Subcutaneous adipose tissue (tissue), 4 donors: ENCODE measurements at places on chromosomes 1 and 21. TPM values are rescaled to one million over a fixed set of nuclear protein-coding genes. Genes with fewer than 3 reads are reported as not detected.

GPR153 gene
- total RNA-seq, result 17.8 TPM

VWA5B1 gene
- total RNA-seq, result not detected

PTCH2 gene
- 1.1 TPM for total RNA-seq

PPM1J gene
- total RNA-seq, result not detected

ITPKB gene
- total RNA-seq, result 30.6 TPM

DNAJC28 gene
- 1.3 TPM for total RNA-seq

HLX gene
- total RNA-seq, result 16.3 TPM

SPATA17 gene
- total RNA-seq, result not detected

IQGAP3 gene
- total RNA-seq, result not detected

RXRG gene
- total RNA-seq, result 0.17 TPM

RYR2 gene
- 1.4 TPM for total RNA-seq

LYPD8 gene
- total RNA-seq, result not detected

CLDN14 gene
- not detected for total RNA-seq

ILDR2 gene
- total RNA-seq, result not detected

CD1E gene
- not detected for total RNA-seq

FMO4 gene
- 20.4 TPM for total RNA-seq

PAPPA2 gene
- total RNA-seq, result 0.82 TPM

MRTO4 gene
- total RNA-seq, result 20.9 TPM

KCNK1 gene
- total RNA-seq, result 0.88 TPM

IFNLR1 gene
- total RNA-seq, result not detected

AMY1B gene
- not detected for total RNA-seq

NUDT4B gene
- 26.3 TPM for total RNA-seq

LCE3E gene
- not detected for total RNA-seq

KLHDC9 gene
- total RNA-seq, result 0.68 TPM

ARMH1 gene
- 2.4 TPM for total RNA-seq

OR10J1 gene
- total RNA-seq, result not detected

GALE gene
- 12.1 TPM for total RNA-seq

RHOU gene
- 27.0 TPM for total RNA-seq

GNAT2 gene
- total RNA-seq, result not detected

S100A14 gene
- total RNA-seq, result not detected

CCDC27 gene
- total RNA-seq, result not detected

NUF2 gene
- 2.0 TPM for total RNA-seq

RABGGTB gene
- total RNA-seq, result 58.2 TPM

C1orf94 gene
- total RNA-seq, result not detected

COPA gene
- total RNA-seq, result 186 TPM

CLCA2 gene
- total RNA-seq, result 1.4 TPM

FCRL6 gene
- 0.34 TPM for total RNA-seq

UBE2U gene
- not detected for total RNA-seq

SPRR5 gene
- total RNA-seq, result not detected

FCGR2B gene
- 141 TPM for total RNA-seq

KMO gene
- 15.8 TPM for total RNA-seq
